H4 (cell line): ENCODE measurements at places on chromosomes 4 and X. TPM values are rescaled to one million over a fixed set of nuclear protein-coding genes. Genes with fewer than 3 reads are reported as not detected.

Gene F8A2
- not detected in 2 replicates for total RNA-seq

Gene IBSP
- not detected in 2 replicates for total RNA-seq

Gene NAP1L2
- 19.0 and 19.1 TPM in 2 replicates for total RNA-seq

Gene GPRASP2
- 13.6 and 13.8 TPM in 2 replicates for total RNA-seq

Gene GUCY1A1
- total RNA-seq, result 3.1 TPM in 2 replicates

Gene TRIM2
- total RNA-seq, result 16.5 and 22.0 TPM in 2 replicates

Gene ASB9
- total RNA-seq, result 16.1 and 17.5 TPM in 2 replicates

Gene TMPRSS11F
- total RNA-seq, result not detected in 2 replicates

Gene AKAP17A
- 12.7 and 13.5 TPM in 2 replicates for total RNA-seq

Gene WAS
- 0.10 and 0.16 TPM in 2 replicates for total RNA-seq

Gene CCDC149
- 3.3 and 5.7 TPM in 2 replicates for total RNA-seq

Gene ATP8A1
- 1.3 and 2.4 TPM in 2 replicates for total RNA-seq

Gene GAGE2A
- not detected in 2 replicates for total RNA-seq

Gene LRCH2
- 4.5 and 6.2 TPM in 2 replicates for total RNA-seq

Gene MAOA
- total RNA-seq, result 0.62 and 2.1 TPM in 2 replicates

Gene INPP4B
- total RNA-seq, result 6.0 and 8.0 TPM in 2 replicates

Gene TMEM255A
- 4.0 and 4.2 TPM in 2 replicates for total RNA-seq

Gene EGFL6
- not detected in 2 replicates for total RNA-seq
